ENCODE measurements at places on chromosomes 4 and X.

DNA sequence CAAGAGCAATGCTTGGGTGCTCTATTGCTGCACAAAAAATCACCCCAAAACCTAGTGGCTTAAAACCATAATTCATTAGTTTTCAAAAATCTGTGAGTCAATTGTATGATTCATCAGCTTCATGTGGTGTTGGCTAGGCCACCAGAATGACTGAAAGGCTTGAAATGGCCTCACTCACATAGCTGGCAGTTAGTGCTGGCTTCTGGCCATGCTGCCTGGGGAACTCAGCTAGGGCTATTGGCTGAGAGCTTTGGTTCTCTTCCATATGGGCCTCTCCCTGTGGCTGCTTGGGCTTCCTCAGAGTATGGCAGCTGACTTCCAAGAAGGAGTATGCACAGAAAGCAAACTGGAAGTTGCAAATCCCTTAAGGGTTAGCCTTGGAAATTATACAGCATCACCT is 3.1 kb upstream of the MTMR1 start:
- no peak for DNase-seq

DNA sequence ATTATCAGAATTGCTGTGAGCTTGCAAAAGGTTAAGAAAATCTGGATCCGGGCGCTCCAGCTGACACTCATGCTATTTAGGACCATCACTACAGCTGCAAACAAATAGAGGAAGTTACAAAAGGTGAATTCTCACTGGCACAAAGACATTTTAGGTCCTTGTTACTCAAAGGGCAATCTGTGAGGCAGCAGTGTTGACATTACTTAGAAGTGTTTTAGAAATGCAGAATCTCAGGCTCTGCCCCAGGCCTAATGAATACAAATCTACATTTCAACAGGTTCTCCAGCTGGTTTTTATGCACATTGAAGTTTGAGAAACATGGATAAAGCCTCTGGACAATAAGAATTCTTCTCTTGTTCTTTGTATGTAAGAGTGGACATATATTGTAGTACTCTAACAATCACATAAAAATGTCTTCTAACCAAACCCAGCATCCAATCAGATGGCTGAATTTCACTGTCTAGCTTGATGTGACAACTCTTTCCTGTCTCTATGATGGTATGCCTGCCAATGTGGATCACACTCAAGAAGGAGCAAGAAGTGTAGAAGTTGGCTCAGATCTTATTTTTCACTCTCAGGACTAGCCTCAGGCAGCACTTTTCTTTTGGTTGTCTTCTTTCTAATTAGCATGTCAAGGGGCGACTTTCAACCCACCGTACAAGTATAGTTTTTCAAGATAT is 18.8 kb downstream of the SLC7A11 start:
- DNase-seq, result no peak

DNA sequence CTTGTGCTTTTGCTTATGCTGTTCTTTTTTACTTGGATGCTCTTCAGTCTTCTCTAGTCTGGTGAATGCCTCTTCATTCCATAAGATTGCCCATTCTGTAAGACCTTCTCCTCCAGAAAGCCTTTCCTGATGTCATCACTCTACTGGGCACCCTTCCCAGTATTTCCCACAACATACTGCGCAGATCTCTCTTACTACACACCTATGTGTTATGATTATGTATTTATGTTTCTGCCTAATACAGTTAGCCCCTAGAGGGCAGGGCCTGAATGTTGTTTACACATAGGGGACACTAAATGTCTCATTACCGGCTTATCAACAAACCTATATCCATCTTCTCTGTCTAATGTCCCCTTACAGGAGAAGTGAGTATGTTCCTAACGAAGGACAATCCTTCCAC is 21.1 kb downstream of the AIFM1 start:
- DNase-seq, result no peak

DNA sequence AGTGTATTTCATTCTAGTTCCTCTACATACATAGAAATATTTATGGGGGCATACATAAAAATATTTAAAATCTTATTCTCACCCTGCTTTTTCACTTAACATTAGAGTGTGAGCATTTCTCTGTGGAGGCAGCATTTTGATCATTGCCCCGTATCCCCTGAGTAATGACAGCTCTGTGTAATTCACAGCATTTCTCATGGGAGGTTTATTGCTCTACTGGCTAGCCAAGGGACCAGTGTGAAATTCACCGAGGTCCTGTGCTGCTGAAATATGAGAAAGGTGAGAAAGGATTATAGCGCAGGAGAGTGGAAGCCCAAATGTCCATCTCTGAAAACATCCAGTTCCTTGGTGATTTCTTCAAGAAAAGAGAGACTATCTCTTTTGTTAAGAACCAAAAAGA is 22.9 kb downstream of the PDGFC start:
- no peak for DNase-seq

DNA sequence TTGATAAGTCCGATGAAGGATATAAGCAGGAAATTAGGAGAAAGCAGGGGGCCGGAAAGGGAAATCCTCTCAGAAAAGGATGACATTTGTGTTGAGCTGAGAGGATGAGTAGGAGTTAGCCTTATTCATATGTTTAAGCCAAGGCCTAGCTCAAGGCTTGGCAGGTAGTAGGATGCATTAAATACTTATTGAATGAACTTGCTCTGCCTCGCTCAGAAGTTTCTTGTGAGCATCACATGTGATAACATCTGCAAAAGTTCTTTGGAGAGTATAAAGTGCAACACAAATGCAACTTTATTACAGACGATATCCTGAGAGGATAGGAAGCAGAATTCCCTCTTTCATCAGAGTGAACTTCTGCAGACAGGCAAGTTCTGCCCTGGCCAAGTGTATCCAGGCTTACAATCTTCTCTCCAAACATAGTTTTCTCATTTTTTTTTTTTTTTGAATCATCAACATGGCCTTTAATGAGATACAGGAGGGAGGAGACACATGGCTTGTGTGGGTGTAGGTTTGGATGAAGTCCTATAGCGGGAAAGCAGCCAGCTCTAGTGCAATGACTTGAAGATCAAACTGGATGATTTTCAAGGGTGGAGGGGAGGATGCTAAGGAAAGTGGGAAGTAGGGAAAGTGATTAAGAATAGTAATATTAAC is 48.1 kb downstream of the LUZP4 start:
- DNase-seq, result no peak

DNA sequence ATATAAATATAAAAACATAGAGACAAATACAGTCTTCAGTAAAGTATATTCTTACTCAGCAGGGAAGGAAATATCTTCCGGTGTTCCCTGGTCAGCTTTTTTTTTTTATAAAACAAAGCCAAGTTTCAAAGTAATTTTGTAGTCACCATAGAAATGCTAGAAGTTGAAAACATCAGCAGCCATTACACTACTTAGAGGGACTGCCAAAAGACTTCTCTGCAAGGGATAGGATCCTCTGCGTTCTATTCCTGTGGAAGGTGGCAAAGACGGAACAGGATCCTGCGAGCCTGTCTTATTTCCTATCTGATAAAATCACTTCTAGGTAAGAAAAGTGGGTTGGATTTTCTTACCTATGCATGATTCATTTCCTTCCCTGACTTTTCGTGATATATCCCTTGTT is 19.4 kb downstream of the CLDN22 start:
- no peak for DNase-seq

DNA sequence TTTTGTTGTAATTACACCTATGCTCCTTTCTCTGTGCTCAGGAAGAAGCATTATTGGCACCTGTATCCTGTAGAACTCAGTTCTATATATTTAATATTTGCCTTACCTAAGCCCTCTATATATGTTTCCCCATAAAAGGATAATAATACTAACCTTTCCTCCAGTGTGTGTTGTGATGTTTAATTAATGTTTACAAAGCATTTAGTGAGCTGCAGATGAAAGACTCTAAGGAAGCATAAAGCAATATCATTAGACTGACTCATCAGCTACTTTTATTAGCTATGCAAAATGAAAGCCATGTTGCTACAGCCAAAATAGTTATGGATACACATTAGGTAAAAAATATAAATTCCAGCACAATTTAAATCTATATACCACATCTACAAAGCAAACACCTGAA is 93.6 kb upstream of the PTPN13 start:
- DNase-seq, result no peak

DNA sequence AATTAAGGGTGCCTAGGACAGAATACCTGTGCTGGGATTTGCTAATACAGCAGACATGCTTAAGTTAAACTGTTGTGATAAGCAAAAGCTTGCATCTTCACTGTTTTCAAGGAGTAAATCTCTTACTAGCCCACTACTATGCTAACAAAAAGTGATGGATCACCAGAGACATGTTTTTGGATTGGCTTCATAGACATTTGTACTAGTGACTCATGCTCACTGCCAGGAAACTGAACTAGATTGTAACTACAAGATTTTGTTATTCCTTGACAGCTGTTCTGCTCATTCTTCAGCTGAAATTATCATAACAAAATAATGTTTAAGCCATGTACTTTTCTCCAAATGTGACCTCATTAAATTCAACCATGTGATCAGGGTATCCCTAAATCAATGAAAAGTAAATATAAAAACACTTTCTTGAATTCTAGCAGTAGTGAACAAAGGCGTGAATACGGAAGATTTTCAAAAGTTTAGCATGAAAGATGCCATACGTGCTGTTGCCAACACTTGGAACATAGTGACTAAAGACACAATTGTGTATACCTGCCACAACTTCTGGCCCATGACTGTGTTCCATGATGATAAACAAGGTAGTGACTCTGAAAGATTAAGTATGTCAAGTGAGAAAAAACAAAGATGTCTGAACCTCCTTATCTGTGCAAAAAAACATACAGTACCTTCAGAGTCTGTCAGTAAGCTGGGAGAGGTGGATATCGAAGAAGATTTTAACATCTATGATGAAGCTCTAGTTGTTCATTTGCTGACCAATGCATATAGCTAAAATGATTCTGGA is 154.0 kb downstream of the BTC start:
- DNase-seq, result no peak

- DNase-seq, result peak; percentile 77
Measured at GRCh38 chr4:56434599-56435139, 746 bp downstream of the PPAT start.

DNA sequence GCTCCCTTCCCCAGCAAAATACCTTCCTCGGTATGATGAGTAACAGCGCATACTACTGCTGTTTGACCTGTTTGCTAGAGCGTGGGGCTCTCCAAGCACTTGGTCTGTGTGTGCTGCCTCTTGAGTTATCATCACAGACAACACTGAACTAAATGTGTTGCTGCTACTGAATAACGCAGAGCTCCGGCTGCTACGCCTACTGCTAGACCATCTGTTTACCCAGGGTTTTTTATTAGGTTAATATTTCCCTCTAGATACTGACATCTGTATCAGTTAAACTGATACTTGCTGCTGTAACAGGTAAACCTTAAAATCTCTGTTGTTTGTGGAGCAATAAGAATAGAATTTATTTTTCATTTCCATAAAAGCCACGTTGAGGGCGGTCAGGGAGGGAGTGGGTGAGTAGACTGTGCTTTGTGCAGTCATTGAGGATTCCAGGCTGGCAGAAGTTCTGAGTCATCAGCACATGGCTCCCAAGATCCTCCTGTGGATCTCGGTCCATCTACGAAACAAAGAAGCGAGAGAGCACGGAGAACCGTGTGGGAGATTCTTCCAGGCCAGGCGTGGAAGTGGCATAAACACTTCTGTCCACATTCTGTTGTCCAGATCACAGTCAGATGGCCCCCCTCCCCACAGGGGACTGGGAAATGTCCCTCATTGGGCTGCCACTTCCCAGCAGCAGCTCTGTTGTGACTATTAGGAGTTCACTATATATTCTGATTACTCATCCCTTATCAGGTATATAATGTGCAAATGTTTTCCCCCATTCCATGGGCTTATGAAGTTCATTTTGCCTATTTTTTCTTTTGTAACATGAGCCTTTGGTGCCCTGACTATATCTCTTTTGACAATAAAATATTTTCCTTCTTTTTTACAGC is 14.1 kb downstream of the GRK4 start:
- no peak for DNase-seq

DNA sequence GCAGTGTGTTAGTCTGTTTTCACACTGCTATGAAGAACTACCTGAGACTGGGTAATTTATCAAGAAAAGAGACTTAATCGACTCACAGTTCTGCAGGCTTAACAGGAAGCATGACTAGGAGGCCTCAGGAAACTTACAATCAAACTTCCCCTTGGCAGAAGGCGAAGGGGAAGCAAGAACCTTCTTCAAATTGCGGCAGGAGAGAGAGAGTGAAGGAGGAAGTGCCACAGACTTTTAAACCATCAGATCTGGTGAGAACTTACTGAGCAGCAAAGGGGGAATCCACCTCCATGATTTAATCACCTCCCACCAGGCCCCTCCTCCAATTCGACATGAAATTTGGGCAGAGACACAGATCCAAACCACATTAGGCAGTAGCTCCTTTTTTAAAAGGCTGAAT is 59.2 kb upstream of the LEF1 start:
- DNase-seq, result no peak

DNA sequence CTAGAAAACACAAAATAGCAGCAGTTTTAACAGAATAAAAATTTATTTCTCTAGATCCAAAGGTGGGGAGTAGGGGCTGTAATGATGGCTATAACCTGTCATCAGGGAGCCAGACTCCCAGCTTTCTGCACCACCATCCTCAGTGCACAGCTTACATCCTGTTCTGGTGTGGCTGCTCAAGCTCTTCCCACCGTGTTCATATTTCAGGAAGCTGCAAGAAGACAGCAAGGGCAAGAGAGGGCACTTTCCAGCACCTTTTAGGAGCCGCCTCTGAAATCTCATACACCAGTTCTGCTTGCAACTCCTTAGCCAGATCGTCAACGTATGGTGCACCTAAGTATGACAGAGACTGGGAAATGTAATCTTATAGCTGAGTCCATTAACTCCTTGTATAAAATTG is 253.7 kb downstream of the CENPC start:
- DNase-seq, result no peak

DNA sequence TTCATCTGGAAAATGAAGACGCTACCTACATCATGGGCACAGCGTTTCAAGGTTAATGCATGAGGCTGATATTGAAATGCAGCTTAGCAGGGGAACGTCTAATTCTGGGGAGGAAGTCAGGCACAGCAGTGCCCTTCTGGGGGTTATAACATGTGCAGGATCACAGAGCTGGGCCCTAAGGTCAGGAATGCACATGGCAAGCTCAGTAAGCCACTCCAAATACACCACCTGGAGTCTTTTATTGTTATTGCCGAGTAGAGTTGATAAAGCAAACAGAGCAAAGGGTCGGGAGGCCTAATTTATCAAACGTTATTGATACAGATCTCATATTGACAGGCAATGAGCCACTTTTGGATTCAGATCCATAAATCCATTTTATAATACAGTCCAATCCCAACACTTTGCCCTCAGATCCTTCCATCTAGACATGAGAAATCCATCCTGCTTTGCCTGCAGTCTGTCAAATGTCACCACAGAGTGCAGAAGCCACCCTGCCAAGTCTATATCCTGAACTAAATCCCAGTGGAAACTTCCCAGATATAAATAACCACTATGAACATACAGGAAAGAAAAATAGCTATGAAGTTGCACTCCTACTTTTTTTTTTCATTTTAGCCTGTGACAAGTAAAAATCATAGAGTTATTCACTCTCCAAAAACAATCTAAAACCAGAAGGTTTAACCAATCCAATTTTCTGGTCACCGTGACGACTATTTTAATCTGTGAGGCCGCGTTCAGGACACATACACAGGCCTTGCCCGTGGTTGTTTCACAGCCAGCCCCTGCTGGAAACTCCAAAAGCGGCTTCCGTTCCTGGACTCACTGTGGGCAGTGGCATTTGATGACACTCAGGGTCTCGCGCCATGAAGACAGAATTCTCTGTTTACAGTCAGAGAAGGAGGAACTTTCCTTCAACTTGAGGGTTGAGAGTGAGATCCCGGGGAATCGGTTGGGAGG is 335.4 kb downstream of the DHX15 start:
- DNase-seq, result no peak
